ENCODE measurements at places on chromosomes 2 and 18. TPM values are rescaled to one million over a fixed set of nuclear protein-coding genes. Genes with fewer than 3 reads are reported as not detected.

Gene LHCGR
- 0.24 TPM for total RNA-seq

DNA sequence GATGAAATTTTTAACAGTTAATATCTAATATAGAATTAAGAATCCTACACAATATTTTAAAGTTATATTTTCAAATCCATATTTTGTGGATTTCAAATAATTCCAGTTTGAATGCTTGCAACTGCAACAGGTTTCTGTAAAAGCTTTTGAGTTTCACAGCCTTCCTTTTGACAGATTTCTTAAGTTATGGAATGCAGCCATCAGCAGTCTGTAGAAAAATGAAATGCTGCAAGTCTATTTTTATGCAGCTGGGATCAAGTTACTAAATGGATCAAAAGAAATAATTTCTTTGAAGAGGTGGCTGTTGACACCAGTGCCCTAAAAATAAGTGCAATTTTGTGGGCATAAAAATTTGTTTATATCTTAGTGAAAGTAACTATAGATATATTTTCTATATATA lies 657.2 kb downstream of the NRXN1 start:
- no peak for DNase-seq

DNA sequence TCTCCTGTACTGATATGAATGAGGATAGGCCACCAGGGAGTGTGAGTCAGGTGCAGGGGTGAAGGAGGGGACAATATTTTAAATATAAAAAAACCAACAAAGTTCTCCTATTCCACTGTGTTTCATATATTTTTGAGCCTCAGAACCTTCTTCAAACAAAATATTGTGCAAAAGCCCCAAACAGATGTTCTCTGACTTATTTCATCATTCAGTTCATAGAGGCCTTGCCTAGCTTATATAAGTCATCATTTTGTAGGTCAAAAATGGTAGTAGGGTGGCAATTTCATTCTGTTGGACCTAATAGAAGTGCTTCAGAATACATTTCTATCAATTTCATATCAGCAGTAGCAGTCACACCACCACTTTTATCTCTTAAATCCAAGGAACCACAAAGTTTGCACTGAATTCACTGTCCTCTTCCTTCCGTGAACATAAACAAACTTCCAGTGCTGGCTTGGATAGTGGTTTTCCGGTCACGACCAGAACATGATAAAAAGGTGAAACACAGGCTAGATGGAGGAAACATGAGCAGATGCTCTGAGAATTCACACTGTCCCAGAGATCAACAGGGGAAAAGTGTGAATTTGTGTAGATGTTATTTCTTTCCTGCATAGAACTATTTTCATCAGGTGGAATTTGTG lies 99.1 kb downstream of the EN1 start:
- no peak for DNase-seq

DNA sequence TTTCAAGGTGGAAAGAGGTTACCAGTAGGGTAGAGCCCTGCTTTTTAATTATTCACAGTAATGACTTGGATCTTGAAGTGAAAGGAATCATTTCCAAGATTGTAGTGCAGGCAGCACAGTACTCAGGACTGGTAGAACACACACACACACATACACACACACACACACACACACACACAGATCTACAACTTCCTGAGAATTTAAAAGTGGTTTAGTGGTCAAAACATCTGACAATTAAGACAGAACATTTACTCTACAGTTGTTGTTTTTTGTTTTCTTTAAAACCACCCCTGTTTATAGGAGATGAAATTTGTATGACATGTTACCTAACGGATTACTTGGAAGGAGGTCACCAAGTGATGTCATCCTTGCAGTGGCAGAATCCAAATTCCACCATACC lies 146.7 kb upstream of the VRK2 start:
- DNase-seq = no peak

Gene SGPP2
- total RNA-seq = 1.0 TPM

Gene GREB1L
- total RNA-seq = 16.2 TPM

GRCh38 chr18:46830633-46831032 lies 73.8 kb upstream of the ST8SIA5 start:
- no peak for DNase-seq

GRCh38 chr2:205982776-205983327 lies 103.1 kb downstream of the INO80D start:
- DNase-seq = no peak

DNA sequence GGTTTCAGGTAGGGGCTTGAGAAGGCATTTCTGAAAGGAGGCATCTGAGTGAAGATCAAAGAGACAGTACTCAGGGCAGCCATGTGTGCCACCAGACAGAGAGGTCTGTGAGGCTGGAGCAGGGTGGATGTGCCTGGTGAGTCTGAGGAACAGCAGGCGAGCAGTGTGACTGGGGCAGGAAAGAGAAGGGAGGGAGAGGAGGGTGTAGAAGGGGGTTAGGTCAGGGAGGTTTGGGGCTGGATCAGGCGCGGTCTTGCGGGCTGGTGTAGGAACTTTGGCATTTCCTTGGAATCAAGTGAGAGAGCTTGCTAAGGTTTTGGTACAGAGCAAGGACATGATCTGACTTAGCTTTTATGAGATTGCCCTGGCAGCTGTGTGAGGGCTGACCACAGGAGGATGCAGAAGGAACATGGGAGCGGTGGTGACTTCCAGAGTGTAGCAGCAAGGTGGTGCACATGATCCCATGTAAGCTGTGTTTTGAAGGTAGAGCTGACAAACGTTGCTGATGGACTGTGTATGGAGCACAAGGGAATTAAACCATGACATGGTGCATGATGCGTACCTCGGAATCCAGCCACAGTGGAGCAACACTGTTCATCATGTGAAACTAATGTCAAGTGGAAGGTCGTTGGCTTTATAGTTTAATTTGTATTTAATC lies 13.9 kb downstream of the RAB31 start:
- DNase-seq = no peak

- DNase-seq = no peak
Measured at GRCh38 chr2:85853499-85854165, 35.2 kb downstream of the ST3GAL5 start.

Gene SPC25
- 0.24 TPM for total RNA-seq

- no peak for DNase-seq
Measured at GRCh38 chr2:73703675-73704074, 33.5 kb downstream of the TPRKB start.

Gene BCL11A
- 16.9 TPM for total RNA-seq

DNA sequence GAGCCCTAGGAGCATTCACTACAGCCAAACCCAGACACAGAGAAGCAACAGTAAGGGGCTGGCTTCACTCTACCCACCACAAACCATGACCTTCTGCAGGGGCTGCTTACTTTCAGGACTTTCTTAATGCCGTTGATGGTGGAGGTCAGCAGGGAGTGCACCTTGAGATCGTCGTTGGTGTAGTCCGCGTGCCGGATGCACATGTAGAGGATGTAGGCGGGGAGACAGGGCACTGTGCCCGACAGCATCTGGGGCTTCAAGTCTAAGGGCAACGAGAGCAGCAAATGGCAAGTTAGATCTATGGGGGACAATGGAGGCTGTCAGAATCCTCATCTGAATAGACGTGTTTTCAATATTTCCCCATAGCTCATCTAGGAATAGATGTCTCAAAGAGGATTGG lies 29.8 kb upstream of the ACAA2 start:
- DNase-seq = no peak

Gene SMC6
- total RNA-seq = 13.9 TPM

GRCh38 chr2:9653485-9654271 lies 22.9 kb upstream of the YWHAQ start:
- no peak for DNase-seq

- no peak for DNase-seq
Measured at GRCh38 chr18:26504831-26505230, 43.5 kb downstream of the KCTD1 start.

DNA sequence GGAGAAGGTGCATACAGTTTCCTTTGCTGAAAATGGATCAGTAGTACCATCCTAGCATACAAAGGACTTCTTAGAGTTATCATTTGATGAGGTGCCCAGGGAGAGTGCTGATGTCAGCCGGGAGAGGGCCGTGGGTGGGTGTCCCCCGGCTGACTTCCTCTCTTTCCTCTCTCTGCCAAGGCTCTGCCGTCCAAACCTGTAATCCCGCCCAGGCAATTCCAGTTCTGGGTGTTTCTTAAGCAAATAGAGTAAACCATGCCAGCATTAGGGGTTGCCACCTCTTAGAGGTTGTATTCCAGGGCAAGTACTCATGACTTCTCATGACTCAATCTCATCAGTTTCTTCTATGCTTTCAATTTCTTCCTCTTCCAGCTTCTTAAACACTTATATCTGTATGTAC lies 117.2 kb downstream of the GATA6 start:
- no peak for DNase-seq

Gene HOXD10
- 0.16 TPM for total RNA-seq

Data from cardiac septum (tissue), 1 donor.